ENCODE measurements at places on chromosomes 16 and 17.
A peak's percentile ranks its signal among the peaks of the same experiment; 100 is the strongest.

- peak; percentile 23 for DNase-seq
Measured at GRCh38 chr17:30290696-30291542, 825 bp downstream of the BLMH start.

DNA sequence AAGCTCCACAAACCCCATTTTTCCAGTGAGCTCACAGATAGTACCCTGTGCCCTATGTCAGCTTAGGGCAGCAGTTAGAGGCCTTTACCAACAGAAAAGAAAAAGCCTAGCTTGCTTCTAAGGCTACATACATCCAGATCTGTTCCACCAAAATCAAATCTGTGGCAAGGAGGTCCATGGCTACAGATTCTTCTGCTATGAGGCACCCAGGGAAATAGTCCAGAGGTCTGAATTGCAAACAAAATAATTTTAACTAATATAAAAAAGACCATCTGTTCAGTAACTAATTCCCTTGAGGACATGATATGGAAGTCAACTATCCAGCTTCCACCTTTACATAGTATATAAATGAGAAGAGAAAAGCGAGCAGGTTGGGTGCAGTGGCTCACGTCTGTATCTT lies 129.3 kb downstream of the PARN start:
- DNase-seq: no peak

DNA sequence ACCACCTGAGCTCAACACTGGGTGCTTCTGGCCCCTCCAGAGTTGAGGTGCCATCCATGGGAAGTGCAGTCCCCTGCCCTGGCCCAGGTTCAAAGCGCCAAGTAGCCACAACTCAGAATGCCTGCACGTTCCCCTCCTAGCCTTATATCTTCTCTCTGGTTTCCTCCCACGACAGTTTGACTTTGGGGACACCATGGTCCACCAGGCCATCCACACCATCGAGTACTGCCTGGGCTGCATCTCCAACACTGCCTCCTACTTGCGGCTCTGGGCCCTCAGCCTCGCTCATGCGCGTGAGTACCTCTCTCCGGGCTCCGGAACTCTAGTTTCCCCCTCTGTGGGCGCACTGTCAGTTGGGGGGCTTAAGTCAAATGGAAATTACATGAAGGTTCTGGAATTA lies 22.4 kb upstream of the NAGLU start:
- no peak for DNase-seq

DNA sequence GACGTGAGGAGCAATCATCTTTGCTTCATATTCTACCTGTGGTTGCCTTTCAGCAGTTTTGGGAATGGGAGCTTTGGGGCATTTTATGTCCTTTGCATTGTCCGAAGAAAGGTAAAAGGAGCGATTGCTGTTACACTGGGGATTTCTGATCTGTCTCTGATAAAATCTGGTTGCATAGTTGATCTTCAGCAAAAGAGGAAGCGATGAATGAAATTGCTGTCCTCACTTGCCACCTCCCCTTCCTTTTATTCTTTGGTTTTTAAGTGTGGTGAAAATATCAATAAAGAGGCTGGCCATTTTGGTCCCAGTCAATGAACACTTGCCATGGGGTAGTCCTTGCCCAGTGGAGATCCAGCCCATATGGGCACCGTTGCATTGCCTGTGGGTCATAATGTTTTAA lies 236.8 kb downstream of the MSI2 start:
- no peak for DNase-seq

DNA sequence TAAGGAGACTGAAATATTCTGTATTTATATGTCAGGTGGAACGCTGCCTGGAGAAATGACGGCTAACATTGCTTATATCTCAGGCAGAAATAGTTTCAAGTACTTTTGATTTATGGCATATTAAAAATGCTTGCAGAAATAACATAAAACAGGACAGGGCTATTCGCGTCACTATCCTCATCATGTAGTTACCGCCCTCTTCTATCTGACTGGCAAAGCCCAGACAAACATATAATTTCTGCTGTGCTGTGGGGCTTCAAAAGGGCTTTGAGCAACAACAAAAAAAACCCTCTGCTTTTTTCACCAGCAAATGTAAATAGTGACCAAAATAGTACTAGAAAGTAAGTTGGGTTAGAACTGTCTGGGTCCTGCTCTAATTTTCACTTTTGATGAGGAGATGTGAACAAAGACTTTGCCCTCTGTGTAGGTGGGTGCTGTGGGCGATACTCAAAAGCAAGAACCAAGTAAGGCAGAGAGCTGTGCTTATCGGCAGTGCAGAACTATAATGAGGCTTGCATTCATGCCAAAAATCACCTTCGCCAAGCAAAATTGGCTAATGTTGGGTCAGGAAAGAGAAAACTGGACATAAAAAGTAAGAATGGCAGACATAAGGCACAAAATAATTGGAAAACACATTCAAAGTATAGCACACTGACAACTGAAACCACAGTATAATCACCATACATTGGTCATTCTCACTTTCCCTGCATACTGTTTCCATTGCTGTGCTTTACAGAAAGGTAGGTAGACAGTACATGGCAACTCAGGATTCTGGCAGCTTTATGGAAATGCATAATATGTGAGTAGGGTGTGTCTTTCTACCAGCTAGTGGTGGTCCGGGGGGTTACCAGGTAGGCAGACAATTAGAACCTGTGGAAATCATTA lies 151.2 kb upstream of the AXIN2 start:
- no peak for DNase-seq

DNA sequence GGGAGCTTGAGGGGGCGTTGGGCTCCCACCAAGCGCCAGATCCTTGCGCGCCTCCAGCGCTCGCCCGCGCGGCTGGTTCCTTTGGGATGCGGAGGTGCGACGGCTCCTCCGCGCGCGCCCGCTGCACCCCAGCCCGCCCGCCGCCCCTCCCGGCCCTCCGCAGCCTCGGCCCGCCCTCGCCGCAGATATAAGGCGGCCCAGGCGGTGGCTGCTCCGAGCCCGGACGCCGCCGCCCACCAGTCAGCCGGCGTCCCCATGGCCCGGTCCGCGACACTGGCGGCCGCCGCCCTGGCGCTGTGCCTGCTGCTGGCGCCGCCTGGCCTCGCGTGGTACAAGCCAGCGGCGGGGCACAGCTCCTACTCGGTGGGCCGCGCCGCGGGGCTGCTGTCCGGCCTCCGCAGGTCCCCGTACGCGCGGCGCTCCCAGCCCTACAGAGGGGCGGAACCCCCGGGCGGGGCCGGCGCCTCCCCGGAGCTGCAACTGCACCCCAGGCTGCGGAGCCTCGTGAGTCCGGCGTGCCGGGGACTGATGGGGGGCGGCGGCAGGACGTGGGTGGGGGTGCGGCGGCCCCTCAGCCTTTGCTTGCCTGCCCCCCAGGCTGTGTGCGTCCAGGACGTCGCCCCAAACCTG lies at the start of gene NPB:
TSS of gene NPB (plus strand) at position 216 of the 630 bp plus-strand sequence. CDS start at position 256, 40 bp downstream.
- no peak for DNase-seq

DNA sequence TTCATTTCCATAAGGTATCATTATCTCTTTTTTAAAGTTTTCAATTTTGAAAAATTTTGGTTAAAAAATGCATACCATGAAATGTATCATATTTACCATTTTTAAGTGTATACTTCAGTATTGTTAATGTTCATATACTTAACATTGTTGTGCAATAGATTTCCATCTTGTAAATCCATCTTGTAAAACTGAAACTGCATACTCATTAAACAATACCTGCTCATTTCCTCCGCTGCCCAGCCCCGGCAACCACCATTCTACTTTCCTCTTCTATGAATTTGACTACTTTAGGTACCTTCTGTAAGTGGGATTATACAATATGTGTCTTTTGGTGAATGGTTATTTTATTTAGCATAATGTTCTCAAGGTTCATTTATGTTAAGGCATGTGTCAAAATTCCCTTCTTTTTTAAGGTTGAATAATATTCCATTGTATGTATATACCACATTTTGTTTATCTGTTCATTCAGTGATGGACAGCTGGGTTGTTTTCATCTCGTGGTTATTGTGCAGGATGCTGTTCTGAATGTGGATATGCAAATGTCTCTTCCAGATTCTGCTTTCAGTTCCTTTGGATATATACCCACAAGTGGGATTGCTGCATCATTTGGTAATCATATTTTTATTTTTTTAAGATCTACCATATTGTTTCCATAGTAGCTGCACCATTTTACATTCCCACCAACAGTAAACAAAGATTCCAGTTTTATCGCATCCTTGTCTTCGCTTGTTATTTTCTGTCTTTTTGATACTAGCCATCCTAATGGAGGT lies 6.7 kb downstream of the CCL2 start:
- DNase-seq: no peak

GRCh38 chr17:82587234-82588086 lies 60.8 kb downstream of the WDR45B start:
- no peak for DNase-seq

GRCh38 chr17:57587193-57587969 lies 157.7 kb downstream of the CCDC182 start:
- peak; percentile 54 for DNase-seq

DNA sequence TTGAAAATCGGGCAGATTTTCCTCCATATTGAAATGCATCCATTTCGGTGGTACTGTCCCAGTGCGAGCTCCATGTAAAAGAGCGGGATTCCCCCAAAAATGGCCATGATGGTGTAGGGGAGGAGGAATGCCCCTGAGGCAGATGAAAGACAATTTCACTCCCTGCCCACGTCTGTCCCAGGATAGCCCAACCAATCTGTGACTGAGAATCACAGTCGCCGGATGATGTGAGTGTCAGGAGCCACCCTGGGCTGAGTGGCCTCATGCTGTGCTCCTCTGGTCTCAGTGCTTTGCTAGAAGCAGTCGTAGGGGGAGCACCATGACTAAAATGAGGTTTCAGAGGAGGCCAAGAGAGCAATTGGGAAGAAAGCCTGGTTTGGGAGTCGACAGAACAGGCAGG lies 16.7 kb downstream of the SLC6A4 start:
- no peak for DNase-seq

DNA sequence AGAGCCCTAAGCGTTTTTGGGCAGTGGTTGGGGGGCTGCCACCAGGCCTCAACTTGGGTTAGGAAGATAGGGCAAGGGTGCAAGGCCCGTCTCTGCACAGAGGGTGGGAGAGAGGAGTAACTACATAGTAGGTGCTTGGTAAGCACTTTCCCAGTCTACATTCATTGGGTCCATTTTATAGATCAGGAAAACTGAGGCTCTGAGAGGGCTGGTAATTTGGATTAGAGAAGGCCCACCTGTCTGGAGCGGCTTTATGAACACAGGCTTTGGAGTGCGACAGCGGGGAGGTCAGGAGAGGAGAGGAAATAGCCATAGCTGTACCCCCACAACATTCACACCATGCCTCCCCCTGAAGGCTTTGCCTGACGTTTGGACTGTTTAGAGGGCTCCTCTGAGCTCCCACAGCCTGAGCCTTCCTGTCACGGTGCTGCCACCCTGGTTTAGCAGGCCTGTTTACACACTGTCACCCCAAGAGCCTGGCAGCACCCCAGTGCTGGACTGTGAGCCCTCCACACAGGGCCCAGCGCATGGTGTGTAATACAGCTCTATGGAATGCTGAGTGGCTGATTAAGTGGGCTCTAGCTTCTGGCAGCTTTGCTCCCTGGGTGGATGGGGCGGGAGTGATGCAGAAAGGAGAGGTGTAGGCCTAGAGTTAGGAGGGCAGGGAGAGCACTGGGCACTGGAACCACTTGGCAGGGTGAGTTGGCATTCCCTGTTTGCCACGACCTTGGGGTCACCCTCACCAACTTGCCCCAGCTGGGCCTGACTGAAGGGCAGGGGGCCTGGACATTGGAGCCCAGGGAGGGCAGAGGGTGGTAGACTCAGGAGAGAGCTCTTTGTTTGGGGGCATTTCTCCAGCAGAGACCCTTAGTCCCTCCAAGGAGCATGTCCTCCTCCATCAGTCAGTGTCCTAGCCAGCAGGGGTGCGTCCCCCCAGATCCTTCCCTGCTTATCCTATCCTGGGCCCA lies 73.7 kb downstream of the RAI1 start:
- peak; percentile 22 for DNase-seq

DNA sequence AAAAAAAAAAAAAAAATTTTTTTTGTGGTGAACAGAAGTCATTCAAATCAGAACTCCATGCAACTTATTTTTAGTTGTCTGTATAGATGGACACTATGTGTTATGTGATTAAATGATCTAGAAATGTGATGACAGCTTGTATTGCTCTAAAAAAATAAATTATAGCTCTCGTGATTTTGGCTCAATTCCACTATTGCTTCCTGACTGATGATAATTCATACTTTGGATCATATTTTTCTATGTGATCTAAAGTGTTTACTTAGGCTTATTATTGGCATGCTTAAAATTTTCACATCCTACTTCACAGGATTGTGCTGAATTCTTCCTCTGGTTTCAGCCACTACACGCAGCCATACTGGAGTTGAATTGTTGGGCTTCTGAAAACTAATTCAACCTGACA lies 76.8 kb downstream of the RPGRIP1L start:
- no peak for DNase-seq

DNA sequence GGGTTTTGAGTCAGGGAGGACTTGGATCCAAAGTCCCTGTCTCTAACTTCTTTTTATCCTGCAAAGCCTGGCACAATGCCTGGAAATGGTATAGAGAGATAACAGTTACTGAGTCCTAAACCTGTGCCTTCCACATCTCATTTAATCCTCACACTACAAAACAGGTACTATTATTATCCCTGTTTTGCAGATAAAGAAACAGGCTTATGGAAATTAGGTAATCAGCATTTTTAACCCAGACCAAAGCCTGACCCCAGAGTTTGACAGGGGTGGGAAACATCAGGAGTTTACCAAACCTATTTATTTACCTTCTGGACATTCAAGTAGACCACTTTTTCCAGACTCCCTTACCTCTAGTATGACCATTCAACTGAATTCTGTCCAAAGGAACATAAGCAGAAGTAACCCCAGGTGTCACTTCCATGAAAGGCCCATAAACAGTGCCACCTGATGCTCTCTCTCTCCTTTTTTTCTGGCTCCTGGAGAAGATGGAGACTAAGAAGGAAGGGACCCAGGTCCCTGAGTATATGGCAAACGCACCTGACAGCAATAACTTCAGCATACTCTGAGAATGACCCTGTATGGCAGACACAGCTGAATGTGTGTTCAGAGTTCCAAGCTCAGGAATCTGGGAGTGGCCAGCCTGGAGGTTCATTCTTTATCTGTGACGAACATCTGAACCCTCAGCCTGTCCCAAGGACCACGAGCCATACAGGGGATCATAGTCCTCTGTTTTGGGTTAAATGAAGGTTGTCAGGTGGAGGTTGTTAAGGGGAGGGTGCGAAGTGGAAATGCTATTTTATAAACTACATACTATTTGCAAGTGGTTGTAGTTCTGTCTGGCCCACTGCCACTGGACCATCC lies 62.7 kb downstream of the HLF start:
- no peak for DNase-seq

GRCh38 chr17:21100636-21101035 lies 26.1 kb upstream of the DHRS7B start:
- DNase-seq: no peak

- no peak for DNase-seq
Measured at GRCh38 chr17:44322236-44322895, 2.3 kb downstream of the SLC25A39 start.

DNA sequence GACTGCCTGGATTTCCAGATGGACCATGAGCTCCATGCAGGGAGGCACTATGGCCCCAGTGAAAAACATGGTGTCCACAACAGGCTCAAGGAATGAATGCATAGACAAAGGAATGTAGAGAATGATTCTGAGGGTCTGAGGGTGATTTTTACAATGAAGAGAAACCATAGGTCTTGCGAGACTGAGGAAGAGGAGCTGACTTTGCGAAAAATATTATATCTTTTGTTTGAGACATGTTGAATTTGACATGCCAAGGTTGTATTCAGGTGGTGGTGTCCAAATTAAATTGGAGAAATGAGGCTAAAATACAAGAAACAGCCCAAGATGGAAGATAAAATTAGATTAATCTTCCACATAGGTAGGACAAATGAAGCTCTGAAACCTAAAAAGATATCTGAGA lies 12.7 kb downstream of the HSD17B2 start:
- DNase-seq: no peak

Data from DMS79 treated with DMSO at 0.1 percent for 48 hours (cell line).